ENCODE measurements at places on chromosomes 11 and 22. TPM values are rescaled to one million over a fixed set of nuclear protein-coding genes. Genes with fewer than 3 reads are reported as not detected.

GRCh38 chr22:32622744-32623110, 148.1 kb downstream of the FBXO7 start:
- no peak for DNase-seq

The SHANK2 gene
- total RNA-seq, result 1.6 TPM

DNA sequence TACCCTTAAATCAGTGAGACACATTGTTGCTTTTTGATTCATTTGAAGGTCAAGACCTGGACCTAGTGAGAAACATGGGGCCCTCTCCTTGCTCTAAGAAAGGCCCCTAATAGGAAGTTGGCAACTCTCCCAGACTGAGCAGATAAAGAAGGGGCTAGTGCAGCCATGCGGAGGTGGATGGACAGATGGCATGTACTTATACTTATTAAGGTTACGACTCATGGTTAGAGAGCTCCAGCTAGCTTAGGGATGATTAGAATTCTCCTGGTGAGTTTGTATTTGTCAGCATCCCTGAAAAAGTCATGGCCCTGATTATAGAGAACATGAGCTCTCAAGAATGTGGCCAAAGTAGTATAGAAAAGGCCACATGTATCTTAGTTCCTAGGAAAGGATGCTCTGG, 112.1 kb upstream of the BDNF start:
- peak; percentile 60 for DNase-seq

DNA sequence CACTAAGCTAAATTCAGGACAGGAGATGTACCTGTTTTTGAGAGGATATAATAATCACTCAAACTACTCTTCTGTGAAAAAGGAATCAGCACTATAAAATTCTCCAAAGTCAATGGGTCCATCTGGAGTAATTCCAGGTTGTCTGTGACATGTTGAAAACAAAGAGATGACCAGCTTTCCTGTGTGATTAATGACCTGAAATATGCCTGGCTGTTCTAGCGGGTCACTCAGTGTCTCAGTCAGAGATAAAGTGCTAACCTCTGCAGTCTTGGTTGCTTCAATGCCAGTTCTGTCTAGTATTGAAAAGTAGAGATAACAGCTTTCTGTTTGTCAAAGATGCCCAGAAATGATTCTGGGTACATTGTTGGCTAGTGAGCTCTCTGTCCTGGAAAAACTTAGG, 722.6 kb upstream of the TENM4 start:
- no peak for DNase-seq

DNA sequence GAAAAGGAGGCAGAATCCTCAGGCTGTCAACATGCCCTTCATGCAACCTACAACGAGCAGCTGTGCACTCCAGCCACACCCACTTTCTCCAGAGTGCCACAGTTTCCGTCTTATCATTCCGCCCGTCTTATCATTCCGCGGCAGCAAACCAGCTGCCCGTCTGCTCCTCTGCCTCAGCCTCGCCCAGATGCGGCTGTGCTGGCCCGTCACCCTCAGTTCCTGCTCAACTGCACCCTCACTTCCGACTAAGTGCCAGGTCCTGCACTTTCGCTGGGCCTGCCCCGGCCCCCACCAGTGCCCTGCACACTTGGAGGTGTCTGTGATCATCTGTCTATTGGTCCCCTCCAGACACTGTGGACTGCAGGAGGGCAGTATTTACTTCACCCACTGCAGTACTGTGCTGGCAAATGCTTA, 43.7 kb downstream of the MICAL3 start:
- peak; percentile 48 for DNase-seq

Measured in IMR-90 (cell line).